ENCODE measurements at places on chromosomes 1 and 21. TPM values are rescaled to one million over a fixed set of nuclear protein-coding genes. Genes with fewer than 3 reads are reported as not detected.

The DLGAP3 gene
- polyA plus RNA-seq, result 0.10 TPM

The RORC gene
- 6.8 TPM for polyA plus RNA-seq

The CLIC6 gene
- 5.5 TPM for polyA plus RNA-seq

The CXADR gene
- polyA plus RNA-seq, result 7.5 TPM

The RIIAD1 gene
- polyA plus RNA-seq, result not detected

The NUDT4B gene
- polyA plus RNA-seq, result 46.1 TPM

The TGFBR3 gene
- 10.3 TPM for polyA plus RNA-seq

The CSF3R gene
- polyA plus RNA-seq, result 2.9 TPM

The SHE gene
- polyA plus RNA-seq, result 17.7 TPM

The CFAP57 gene
- polyA plus RNA-seq, result 0.12 TPM

The GBP6 gene
- polyA plus RNA-seq, result not detected

The CYP4Z1 gene
- polyA plus RNA-seq, result 0.04 TPM

The GFI1 gene
- 0.12 TPM for polyA plus RNA-seq

The COL11A1 gene
- not detected for polyA plus RNA-seq

The CLCN6 gene
- polyA plus RNA-seq, result 17.2 TPM

The CLCA4 gene
- 0.14 TPM for polyA plus RNA-seq

The B3GALT5 gene
- polyA plus RNA-seq, result 0.04 TPM

The RXFP4 gene
- polyA plus RNA-seq, result not detected

The HSPA13 gene
- 3.0 TPM for polyA plus RNA-seq

The DPT gene
- polyA plus RNA-seq, result 15.1 TPM

The COL8A2 gene
- polyA plus RNA-seq, result 0.34 TPM
